ENCODE measurements at places on chromosomes 7 and 10. TPM values are rescaled to one million over a fixed set of nuclear protein-coding genes. Genes with fewer than 3 reads are reported as not detected.

DNA sequence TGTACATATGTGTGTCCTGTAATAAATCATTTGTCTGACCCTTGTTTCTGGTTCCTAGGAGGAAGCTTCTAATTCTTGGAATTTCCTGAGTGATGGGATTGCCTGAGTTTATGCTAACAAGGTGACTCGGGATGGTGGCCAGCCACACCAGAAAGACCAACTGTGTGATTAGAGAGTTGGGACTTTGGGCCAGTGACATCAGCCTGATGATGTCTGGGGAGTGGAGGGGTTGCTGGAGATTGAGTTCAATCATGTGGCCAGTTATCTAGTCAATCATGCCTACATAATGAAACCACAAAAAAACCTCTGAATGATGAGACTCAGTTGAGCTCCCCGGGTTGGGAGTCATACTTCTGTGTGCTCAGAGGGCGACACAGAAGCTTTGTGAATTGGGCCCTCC lies 23.5 kb upstream of the CARD11 start:
- DNase-seq = no peak

DNA sequence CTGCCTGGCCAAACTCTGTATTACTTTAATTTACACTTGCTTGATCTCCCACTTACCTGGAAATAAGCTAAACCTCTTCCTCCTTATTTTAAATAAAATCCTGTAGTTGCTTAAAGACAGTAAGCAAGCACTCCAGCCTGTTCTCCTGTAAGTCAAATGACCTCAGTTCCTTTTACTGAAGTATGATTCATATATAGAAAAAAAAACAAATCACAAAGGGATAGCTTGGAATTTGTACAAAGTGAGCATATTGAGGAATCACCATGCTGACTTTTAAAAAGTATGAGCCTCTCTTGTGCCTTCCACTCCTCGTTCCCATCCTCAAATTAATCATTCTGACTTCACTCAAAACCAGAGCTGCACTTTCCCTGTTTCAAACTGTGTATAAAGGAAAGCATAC lies 52.0 kb downstream of the C10orf90 start:
- no peak for DNase-seq

- no peak for DNase-seq
Observed at GRCh38 chr7:131098527-131098926, 229.1 kb upstream of the MKLN1 start.

DNA sequence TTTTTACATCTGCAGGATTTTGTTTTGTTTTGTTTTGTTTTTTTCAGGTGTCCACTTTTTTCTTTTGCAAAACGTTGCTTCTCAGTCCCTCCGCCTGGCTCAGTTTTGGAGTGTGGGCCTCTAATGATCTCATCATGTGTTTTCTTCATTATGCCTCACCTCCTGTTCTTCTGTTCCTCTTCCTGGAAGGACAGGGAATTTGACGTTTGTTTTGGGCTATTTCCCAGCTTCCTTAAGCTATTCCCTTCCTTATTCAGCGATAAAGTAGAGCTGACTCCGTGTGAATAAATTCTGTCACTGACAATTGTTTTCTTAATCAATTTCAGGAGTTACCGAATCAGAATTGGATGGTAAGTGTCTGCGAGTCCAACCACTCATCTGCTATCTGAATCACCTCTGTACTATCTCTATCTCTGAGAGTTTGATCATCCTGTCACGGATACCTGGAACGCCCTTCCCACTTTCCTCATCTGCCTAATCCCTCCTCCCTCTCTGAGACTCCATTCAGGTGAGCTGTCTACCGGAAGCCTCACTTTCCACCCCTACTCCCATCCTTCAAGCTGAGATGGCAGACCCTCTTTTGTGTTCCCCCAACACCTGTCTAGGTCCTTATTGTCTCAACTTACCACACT lies 218.4 kb downstream of the GATA3 start:
- DNase-seq = no peak

DNA sequence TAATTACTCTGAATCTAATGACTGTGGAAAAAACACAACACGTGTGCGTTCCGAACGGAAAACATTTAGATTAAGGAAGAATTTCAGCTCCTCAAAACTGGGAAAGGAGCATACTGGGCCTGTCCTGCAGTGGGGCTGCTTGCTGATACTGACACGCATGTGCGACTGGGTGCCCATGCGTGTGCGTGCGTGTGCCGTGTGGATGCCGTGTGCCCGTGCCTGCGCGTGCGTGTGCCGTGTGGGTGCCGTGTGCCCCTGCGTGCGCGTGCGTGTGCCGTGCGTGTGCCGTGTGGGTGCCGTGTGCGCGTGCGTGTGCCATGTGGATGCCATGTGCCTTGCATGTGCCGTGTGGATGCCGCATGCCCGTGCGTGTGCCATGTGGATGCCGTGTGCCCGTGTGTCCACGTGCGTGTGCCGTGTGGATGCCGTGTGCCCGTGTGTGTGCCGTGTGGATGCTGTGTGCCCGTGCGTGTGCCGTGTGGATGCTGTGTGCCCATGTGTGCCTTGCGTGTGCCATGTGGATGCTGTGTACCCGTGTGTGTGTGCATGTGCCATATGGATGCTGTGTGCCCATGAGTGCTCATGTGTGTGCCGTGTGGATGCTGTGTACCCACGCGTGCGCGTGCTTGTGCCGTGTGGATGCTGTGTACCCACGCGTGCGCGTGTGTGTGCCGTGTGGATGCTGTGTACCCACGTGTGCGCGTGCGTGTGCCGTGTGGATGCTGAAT lies 28.2 kb downstream of the PWWP2B start:
- no peak for DNase-seq

DNA sequence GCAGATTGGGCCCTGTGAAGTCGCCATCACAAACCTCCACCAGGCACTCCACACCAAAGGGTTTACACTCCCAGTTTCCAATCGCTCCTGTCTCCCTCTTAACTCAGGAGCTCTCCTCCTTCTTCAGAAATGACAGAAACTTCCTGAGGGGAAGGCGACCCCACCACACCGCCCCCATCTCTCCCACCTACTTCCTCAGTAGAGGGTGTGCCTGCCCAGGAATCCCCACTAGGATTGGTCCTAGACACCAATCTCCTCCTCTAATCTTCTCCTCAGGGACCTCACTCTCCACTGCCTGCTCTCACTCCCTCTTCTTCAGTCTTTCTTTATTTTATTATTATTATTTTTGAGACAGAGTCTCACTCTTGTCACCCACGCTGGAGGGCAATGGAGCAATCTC lies 5.9 kb upstream of the INSIG1 start:
- DNase-seq = no peak

TRIL gene
- 0.33 TPM for total RNA-seq

KCNIP2 gene
- total RNA-seq = 0.25 TPM

DNA sequence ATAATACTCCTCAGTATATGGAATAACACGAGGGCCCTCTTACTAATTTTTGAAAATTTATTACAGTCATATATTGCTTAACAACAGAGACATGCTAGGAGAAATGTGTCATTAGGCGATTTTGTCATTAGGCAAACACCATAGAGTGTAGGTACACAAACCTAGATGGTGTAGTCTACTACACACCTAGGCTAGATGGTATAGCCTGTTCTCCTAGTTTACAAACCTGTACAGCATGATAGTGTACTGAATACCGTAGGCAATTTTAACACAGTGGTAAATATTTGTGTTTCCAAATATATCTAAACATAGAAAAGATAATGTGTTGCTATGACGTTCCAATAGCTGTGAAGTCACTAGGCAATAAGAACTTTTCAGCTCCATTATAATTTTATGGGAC lies 12.8 kb downstream of the OR2F1 start:
- DNase-seq = no peak

COL26A1 gene
- total RNA-seq = not detected

MSMB gene
- not detected for total RNA-seq

APBB1IP gene
- not detected for total RNA-seq

- no peak for DNase-seq
Observed at GRCh38 chr7:138892812-138893211, 88.4 kb downstream of the KIAA1549 start.

TFEC gene
- total RNA-seq = 15.4 TPM

VSIR gene
- 3.8 TPM for total RNA-seq

GRCh38 chr7:81665236-81665635 lies 104.6 kb downstream of the HGF start:
- DNase-seq = no peak

POR gene
- total RNA-seq = 94.4 TPM

RNF32 gene
- 0.14 TPM for total RNA-seq

DNA sequence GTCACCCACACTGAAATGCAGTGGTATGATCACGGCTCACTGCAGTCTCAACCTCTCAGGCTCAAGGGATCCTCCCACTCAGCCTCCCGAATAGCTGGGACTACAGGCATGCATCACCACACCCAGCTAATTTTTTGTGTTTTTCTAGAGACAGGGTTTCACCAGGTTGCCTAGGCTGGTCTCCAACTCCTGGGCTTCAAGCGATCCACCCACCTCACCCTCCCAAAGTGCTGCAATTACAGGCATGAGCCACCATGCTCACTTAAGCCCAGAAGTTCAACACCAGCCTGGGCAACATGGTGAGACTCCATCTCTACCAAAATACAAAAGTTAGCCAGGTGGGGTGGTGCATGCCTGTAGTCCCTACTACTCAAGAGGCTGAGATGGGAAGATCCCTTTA lies 33.5 kb downstream of the GDI2 start:
- DNase-seq = no peak

DNA sequence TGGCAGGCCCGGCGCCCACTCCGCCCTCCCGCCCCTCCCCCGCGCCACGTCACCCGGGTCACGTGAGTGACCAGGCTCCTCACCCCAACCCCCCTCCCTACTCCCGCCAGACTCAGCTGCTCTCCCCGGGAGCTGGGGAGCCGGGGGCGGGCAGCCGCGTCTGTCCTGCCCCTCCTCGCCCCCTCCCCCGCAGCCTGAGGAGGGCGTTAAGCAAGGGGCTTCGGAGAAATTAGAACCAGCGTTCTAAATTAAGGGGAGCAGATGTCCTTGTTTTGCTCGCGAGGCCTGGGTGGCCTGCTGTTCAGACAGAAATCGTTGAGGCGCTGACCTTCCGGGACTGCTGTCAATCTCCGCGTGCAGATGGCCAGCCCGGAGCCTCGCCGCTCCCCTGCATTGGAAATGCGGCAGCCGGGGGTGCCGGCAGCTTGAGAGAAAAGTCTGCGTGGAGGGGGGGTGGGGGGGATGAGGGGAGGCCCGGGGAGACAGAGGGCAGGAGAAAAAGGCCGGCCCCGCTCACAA lies 102.2 kb upstream of the ZNF438 start:
- no peak for DNase-seq

- DNase-seq = no peak
Observed at GRCh38 chr10:89414879-89415821, 782 bp downstream of the IFIT5 start.

GRCh38 chr10:133475425-133475734 lies 21.6 kb downstream of the SCART1 start:
- no peak for DNase-seq

- DNase-seq = no peak
Observed at GRCh38 chr7:156041398-156041797, 229.1 kb upstream of the SHH start.

DNA sequence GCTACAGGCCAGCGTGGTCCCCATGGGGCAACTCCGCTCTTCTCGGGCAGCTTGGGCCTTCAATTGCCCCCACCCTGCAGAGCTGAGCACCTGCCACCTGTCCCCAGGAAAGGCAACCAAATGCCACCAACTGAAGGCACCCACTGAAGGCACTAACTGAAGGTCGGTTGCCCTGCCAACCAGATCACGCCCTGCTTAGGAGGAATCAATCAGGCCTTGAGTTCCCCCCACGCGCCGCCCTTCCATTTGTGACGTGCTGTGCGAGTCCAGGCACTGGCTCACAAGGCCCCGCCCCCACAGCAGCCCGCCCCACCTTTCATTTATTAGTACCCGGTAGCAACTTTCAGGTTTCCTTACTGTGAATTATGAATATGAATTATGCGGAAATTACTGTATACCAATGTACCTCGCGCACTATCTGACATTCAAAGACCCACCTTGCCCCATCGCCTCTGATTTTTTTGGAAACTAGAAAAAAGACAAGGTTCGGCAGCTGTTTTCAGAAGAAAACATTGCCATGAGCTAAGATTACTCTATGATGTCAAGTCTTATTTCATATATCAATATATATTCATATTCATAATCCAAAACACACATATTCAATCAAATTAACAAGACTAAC lies 83.6 kb upstream of the ABI1 start:
- no peak for DNase-seq

- peak; percentile 86 for DNase-seq
Observed at GRCh38 chr10:92891885-92892690, 43.8 kb downstream of the EXOC6 start.

DNA sequence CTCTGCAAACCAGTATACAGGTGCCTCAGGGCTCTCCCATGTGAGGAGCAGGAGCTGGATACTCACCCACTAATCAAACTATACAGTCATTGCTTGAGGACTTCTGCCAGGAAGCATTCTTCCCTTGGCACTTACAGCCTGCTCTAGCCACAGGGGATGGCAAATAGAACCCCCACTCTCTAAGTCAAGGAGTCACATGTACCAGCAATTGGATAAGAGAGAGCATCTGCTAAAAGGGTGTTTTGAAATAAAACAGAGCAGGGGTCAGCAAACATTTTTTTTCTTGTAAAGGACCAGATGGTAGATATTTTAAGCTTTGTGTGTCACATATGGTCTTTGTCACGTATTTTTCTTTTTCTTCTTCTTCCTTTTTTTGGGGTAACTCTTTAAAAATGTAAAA lies 865.2 kb upstream of the GHITM start:
- DNase-seq = no peak
